Stimulated activated naive CD4-positive, alpha-beta T cell treated with Interleukin-2 at 50 U/mL for 16 hours (primary cell): ENCODE measurements at places on chromosomes 11 and 22.

GRCh38 chr11:129905402-129905801, 10.0 kb upstream of the NFRKB start:
- no peak for DNase-seq

DNA sequence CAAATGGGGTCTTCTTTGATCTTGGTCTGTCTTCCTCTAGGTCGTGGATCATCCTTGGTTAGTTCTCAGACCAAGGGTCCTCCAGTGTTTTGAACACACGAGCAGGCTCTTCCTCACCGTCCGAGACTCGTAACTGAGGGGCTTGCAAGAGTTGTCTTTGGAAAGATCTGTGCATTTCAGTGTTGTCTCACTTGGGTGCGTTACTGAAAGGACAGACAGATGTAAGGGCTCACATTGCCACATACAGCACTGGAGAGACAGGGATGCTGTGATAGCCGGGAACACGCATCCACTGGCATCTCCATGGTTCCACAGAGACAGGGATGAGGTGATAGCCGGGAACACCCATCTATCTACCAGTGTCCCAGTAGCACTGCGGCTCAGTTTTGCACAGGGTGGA, 15.7 kb downstream of the GLB1L2 start:
- no peak for DNase-seq

DNA sequence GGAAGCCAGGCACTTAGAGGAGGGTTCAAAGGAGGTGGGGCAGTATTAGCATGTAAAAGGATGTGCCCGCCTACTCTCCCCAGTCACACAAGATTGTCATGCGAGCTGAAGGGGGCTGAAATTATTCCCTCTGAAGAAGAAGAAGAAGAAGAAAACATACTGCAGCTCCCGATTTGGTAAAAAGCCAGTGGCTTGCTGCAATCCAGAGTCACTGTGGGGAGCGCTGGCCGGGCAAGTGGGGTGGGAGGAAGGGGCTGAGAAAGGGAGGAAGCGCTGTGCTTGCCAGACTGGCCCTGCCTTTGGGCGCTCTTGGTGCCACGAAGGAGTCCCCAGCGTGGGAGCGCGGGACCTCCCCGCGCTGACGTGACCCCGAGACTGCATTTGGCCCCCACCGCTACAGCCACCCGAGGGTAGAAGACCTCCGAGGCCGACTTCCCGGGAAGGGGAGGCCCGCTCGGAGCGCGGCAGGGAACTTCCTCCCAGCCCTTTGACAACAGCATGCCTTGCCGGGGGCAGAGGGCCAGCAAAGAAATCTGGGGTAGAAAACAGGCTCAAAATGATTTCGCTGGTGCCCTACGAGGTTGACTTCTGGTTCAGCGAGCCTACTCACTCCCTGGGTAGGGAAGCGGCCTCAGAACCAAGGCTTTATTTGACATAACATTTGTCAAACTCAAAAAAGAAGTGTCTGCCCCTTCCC, 906.3 kb downstream of the DLG2 start:
- no peak for DNase-seq

- no peak for DNase-seq
Measured at GRCh38 chr11:80168796-80169195, 728.0 kb upstream of the TENM4 start.

- no peak for DNase-seq
Measured at GRCh38 chr11:69454018-69454417, 27.4 kb upstream of the LINC01488 start.

DNA sequence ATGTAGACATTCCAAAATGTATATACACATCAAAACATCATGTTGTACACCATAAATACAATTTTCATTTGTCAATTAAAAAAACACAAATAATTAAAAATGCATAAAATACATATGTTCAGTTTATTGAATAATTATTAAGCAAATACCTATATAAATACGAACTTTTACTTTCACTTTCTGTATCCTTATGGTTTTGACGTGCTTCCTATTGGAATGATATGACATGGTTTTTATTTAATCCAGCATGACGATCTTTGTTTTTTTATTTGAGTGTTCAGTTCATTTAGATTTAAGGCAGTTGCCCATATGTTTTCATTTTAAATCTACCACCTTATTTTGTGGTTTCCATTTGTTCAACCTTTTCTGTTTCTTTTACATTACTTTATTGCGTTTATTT, 198.3 kb upstream of the PLET1 start:
- DNase-seq, result no peak

DNA sequence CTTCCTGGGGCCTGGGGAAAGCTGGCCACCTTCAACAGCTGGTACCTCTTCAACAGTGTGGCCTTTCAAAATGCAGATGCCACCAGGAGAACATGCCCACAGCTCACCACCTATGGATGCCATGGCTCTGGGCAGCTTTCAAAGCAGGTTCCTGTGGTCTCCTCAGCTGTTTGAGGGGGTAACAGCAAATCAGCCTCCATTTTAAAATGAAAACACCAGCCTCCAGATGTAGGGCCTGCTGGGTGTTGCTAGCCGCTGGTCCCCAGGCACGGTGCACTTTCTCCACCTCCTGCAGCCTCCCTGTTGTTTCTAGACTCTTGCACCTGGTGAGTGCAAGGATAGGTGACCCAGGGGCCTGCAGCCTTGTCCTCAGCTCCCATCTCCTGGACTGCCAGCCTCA, 10.0 kb downstream of the CDPF1 start:
- no peak for DNase-seq

DNA sequence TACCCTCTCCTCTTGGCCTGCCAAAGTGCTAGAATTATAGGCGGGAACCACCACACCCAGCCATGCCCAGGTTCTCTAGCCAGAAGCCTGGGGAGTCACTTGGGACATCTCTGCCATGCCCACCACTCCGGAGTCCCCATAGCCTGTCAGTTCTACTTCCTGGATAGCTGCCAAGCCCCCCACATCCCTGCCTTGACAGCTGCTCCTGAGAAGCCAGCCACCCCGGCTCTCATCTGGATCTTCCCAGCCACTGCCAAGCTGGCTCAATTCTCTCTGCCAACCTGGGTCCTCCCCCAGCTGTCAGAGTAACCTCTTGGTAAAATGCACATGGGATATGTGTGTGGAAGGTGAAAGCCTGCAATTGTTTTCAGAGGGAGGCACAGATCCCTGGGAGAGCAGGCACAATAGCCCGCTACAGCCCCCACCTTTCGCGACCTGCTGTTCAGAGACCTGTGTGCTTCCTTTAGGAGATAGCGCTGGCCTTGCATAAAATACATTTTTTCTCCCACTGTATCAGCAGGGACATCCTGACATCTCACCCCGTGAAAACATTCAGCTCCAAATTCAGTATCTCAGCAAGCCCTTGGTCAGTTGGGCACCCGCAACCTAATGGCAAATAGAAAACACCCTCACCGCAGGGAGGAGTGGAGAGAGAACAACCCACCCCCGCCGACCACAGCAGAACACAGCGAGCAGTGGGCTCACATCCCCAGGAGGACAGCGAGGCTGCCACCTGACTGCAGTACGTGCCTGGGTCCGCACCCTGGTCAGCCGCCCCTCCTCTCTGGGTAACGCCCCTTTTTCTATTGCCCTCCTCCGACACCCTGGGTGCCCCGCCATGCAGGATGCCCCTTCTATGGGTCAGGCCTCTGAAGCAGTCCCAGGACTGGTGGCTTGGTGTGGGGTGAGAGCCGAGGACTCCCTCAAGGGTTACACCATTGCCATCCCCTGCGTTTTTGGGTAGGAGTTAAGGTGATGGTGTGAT, 1342.2 kb downstream of the BRD1 start:
- DNase-seq, result no peak

DNA sequence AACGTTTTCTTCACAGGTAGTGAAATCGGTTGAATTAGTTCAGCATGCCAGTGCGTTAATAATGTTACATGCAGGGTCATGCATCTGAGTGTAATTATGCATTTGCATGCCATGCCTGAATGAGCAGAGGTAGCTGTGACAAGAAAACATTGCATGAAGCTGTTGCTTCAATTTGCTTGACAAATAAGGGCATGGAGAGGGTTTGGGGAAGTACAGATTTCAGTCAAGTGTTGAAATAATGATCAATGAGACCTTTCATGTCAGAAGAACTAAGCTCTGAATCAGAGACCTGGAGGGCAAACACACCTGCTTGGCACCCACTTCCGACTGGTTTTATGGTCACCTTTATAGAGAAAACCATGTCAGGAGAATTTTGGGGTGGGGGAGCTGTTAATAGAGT, 221.4 kb downstream of the DBX1 start:
- DNase-seq, result no peak

- DNase-seq, result no peak
Measured at GRCh38 chr11:86117712-86118063, 48.8 kb upstream of the PICALM start.

DNA sequence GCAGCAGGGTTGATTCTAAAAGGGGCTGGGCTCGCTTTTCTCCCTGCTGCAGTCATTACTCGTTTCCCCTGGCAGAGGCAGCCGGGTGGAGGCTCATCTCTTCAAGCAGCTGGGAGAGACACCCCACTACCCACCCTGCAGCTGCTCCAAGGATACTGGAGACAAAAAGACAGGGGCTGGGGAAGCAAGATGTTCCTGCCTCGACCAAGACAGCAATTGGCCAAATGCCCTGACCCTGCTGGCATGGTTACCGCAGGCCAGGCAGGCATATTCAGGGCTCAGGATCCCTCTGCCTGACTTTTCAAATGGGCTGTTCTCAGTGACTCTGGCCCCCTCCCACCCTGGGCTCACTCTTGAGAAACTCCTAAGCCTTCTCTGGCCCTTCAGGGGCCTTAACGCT, 6.8 kb upstream of the RGL4 start:
- DNase-seq, result no peak

- DNase-seq, result no peak
Measured at GRCh38 chr11:103624708-103625623, 411.5 kb upstream of the DDI1 start.

GRCh38 chr11:120256178-120256577, 16.2 kb downstream of the POU2F3 start:
- no peak for DNase-seq

- no peak for DNase-seq
Measured at GRCh38 chr22:26956371-26956770, 299.0 kb downstream of the MIAT start.

- no peak for DNase-seq
Measured at GRCh38 chr11:10619131-10619680, 50.7 kb upstream of the LYVE1 start.

DNA sequence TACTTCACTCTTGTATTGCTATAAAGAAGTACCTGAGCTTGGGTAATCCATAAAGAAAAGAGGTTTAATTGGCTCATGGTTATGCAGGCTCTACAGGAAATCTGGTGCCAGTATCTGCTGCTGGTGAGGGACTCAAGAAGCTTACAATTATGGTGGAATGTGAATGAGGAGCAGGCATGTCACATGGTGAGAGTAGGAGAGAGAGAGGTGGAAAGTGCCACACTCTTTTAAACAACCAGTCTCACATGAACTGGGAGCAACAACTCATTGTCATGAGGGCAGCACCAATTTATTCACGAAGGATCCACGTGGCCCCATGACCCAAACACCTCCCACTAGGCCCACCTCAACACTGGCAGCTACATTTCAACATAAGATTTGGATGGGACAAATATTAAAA, 24.6 kb upstream of the IGLL5 start:
- DNase-seq, result no peak

DNA sequence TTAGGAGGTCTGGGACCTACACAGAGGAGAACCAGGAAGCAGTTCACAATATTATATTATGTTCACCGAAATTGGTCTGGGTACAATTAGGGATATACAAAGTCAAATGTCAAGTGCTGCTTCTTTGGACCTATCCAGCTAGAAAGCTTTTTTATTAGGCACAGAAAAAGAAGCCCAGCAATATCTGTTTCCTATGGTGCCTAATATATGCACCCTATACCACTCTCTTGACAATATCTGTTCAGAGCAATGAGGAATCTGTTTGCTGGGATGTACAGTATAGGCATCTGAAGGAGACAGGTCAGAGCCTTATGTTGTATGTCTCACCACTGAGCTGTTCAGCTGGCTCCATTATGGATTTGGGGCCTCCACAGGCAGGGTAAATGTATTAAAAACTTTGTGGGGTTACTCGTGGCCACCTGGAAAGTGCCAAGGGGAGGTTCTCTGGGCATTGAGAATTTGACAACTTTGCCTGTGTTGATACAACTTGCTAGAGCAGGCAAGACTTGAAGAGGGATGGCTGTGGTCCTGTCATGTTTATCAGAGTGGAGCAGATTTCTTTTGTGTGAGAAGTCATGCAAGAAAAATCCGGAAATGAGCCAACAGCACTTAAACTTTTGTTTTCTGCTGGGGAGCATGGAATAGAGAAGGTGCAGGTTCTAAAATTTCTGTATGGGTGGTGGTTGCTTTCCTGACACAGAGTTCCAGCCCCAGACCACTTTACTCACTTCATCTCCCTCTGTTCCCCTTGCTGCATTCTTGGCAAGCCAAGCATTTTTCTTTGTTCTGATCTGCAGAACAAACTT, 10.1 kb downstream of the STIM1 start:
- DNase-seq, result no peak

GRCh38 chr11:86369668-86370067, 5.0 kb upstream of the CCDC81 start:
- no peak for DNase-seq

DNA sequence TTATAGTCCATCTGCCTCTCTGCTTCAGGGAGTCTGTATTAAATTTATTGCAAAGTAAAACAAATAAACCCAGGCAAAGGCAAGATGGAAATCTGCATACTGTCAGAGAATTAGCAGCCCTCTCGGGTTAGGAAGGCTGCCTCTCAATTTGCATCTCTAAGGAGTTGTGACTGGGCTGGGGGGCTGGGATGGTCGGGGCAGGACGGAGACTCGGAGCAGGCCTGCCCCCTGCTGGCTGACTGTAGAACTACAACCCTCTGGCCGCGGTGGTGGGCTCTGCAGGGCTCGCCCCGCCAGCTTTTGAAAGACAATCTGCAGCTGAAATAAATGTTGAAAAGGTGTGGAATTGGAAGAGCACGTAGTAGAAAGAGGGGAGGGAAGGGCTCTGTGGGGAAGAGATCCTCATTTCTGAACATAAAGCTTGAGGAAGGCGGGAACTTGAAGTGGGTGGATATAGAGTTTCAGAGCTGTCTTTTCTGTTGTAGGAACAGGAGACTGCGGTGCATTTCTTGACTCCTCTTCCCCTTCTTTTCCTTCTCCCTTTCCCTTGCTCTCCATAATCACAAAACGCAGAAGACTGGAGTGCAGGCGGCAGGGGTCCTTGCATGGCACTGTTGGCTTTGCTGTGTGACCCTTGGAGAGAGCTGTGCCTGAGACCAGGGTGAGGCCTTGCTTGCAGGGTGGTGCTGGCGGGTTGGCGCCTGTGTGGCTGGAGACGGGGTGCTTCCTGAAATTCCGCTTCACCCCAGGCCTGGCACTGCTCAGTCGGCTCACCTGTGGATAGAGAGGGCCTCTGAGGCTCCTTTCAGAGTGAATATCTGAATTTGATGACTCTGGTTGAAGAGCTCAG, 22.6 kb upstream of the PKNOX2 start:
- DNase-seq, result peak; percentile 28

GRCh38 chr11:12717851-12718291, 43.6 kb downstream of the TEAD1 start:
- DNase-seq, result no peak
